Uterus (tissue), 4 donors: ENCODE measurements at places on chromosomes 7 and 10.

- no peaks in the 10 kb centered on the region for H3K4me1 ChIP-seq
- H3K27ac ChIP-seq = no peak overlapping the region
- no peak overlapping the region for H3K4me3 ChIP-seq
- H3K36me3 ChIP-seq = no peaks in the 10 kb centered on the region
- no peak for DNase-seq
These were observed 137.5 kb downstream of the ZEB1 start for GRCh38 chr10:31456468-31456867.

DNA sequence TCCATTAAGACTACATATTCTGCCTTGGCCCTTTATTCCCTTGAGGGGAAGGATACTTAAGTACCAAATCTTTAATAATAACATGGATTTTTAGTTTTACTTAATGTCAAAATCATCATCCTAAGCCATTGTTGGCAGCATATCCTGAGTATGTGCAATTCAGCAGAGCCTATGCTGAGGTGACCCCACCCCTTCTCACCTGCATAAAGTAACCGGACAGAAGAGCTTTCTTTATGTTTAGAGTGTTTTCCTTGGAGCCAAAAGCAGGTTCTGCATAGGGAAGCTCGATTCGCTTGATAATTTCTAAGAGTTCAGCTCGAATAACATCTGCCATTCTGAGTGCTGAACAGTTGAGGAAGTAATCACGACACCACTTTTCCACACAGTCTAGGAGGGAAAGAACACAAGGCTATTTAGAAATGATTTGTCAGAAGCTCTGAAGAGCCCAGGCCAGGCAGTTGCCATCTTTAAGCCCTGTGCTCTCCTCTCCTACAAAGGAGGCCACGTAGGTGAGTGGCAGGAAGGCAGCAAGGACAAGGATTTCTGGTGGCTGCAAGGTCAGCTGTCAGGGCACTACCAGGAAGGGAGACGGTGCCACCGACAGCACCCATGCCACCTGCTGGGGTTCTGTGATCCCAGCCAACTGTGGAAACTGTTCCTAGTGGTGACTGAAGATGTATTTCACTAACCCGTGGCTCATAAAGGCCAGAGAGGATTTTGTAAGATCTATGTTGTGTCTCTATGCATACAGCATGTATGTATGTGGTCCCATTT lies 15.6 kb downstream of the BCCIP start:
- H3K4me1 ChIP-seq = no peaks in the 10 kb centered on the region
- no peak for DNase-seq
- no peaks in the 10 kb centered on the region for H3K27me3 ChIP-seq
- H3K36me3 ChIP-seq = no peaks in the 10 kb centered on the region

GRCh38 chr10:22849077-22849805 lies 78.6 kb upstream of the ARMC3 start:
- no peaks in the 10 kb centered on the region for H3K36me3 ChIP-seq
- peak overlapping the region; percentile 68 for H3K27ac ChIP-seq

GRCh38 chr10:34029455-34029854 lies 695.0 kb upstream of the NRP1 start:
- no peaks in the 10 kb centered on the region for H3K4me1 ChIP-seq
- no peak overlapping the region for H3K27ac ChIP-seq
- no peak for DNase-seq
- H3K36me3 ChIP-seq = no peaks in the 10 kb centered on the region
- no peaks in the 10 kb centered on the region for H3K27me3 ChIP-seq

DNA sequence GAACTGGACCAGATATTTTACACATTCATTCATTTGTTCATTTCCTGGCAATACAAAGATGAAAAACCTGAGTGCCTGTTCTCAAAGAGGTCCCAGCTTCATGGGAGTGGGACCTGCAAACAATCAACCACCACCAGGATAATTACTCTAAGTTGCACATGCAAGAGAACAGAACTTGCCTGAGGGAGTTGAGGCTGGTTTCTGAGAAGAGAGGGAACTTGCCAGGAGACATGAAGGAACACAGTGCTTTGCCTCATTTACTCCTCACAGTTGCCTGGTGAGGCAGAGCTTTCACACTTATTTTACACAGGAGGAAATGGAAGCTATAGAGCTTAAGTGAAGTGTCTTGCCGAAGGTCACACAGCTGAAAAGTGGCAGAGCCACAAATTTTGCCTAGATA lies 170.1 kb downstream of the SORCS3 start:
- H3K4me1 ChIP-seq = no peaks in the 10 kb centered on the region
- no peaks in the 10 kb centered on the region for H3K27me3 ChIP-seq
- no peak overlapping the region for H3K4me3 ChIP-seq
- no peaks in the 10 kb centered on the region for H3K36me3 ChIP-seq
- no peak overlapping the region for H3K27ac ChIP-seq

DNA sequence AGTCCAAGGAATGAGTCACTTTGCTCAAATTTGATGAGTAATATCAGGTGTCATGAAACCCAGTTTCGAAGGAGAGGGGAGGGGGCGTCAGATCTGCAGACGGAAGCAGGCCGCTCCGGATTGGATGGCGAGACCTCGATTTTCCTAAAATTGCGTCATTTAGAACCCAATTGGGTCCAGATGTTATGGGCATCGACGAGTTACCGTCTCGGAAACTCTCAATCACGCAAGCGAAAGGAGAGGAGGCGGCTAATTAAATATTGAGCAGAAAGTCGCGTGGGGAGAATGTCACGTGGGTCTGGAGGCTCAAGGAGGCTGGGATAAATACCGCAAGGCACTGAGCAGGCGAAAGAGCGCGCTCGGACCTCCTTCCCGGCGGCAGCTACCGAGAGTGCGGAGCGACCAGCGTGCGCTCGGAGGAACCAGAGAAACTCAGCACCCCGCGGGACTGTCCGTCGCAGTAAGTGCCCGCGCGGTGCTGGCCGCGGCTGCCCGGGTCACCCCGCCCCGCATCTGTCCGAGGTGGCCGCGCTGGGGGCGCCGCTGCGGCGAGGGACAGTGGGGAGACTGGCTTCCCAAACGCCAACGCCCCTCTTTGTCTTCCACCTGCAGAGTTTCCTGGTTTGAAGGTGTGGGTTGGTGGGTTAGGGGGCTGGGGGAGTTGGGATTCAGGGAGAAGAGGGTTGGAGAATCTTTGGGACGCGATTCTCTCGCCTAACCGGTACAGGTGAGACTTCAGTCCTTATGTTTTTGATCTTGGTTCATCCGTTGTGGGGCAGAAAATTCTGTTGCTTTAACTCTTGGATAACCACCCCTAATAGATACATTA lies at the start of gene TAC1:
TAC1 (plus strand) TSS at position 351 of the 829 bp plus-strand sequence. CDS start 527 bp downstream, outside the sequence.
- H3K27ac ChIP-seq = no peak within 1 kb of the TSS
- DNase-seq = no peak
- H3K4me1 ChIP-seq = peaks cover 8% of the 10 kb centered on the region
- H3K27me3 ChIP-seq = peaks cover 41% of the 10 kb centered on the region
- no peaks in the 10 kb centered on the region for H3K36me3 ChIP-seq

DNA sequence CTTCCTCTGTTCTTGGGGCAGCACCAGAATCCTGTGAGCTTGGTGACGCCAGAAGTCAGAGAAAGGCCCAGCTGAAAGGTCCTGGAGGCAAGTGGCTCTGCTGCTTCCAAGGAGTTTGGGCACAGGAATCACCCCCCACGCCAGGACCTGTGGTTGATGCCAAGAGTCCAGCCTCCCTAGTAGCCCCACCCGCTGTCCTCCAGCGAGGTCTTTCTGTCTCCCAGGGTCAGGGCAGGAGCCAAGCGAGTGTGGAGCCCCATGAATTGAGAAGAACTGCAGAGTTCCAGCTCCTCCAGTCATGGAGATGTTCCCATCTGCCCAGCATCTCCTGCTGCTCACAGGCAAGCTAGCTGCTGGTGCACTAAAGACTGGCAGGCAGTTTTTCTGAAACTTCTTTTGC lies 631.7 kb upstream of the MGMT start:
- no peak overlapping the region for H3K4me3 ChIP-seq
- H3K36me3 ChIP-seq = no peaks in the 10 kb centered on the region
- no peak overlapping the region for H3K27ac ChIP-seq
- DNase-seq = no peak
- H3K4me1 ChIP-seq = no peaks in the 10 kb centered on the region
- no peaks in the 10 kb centered on the region for H3K27me3 ChIP-seq

GRCh38 chr10:78657163-78657861 lies 411.5 kb upstream of the ZMIZ1 start:
- H3K36me3 ChIP-seq = no peaks in the 10 kb centered on the region
- DNase-seq = peak; percentile 69
- H3K4me3 ChIP-seq = no peak overlapping the region
- no peaks in the 10 kb centered on the region for H3K27me3 ChIP-seq
- H3K27ac ChIP-seq = peak overlapping the region; percentile 3

DNA sequence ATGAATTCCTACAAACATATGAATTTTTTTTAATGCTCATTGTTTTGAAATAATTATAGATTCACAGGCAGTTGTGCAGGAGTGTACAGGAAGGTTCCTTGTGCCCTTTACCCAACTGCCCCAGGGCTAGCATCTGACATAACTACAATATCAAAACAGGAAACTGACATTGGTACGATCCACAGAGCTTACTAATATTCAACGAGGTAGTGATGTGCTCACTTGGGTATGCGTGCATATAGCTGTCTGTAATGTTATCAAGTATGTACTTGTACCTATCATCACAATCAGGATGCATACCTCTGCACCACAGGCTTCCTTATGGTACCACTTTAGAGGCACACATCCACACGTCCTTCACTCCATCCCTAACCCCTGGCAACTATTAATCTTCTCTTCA lies 68.3 kb downstream of the BMS1 start:
- no peaks in the 10 kb centered on the region for H3K36me3 ChIP-seq
- no peaks in the 10 kb centered on the region for H3K27me3 ChIP-seq
- H3K4me1 ChIP-seq = no peaks in the 10 kb centered on the region
- no peak overlapping the region for H3K4me3 ChIP-seq
